ENCODE measurements at places on chromosomes 5 and 9.

GRCh38 chr9:136505406-136506403, 22.9 kb upstream of the SEC16A start:
- no peak for DNase-seq

GRCh38 chr5:94267350-94267899, 351.0 kb downstream of the KIAA0825 start:
- DNase-seq = no peak

DNA sequence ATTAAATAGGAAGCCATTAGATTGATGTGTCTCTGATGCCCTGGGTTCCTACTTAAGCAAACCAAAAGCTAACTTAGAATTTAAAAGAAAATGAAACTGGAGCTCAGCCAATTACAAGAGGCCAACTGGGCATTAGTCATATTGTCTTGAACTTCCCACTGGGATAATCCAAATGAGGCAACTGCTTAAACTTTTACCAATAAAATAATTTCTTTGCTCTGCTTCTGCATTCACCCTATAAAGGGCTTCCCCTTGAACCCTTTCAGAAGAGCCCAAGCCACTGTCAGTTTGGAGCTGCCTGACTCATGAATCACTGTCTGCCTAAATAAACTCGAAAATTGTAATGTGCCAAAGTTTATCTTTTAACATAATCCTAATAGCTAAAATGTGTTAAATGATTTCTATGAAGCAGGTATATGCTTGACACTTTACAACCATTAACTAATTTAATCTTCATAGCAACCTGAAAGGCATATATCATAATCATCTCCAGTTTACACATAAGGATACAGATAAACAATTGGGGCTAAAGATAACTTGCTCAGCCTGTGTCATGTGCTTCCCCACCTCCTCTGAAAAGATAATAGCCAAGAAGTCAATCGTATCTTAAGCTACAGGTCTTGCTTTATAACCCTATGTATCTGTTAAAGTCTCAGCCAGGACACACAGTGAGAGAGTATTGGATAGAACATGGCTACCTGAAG, 11.5 kb downstream of the GPR150 start:
- no peak for DNase-seq

GRCh38 chr5:77181173-77181572, 29.3 kb upstream of the PDE8B start:
- DNase-seq = no peak

- no peak for DNase-seq
These were observed 76.6 kb upstream of the PRRC1 start for GRCh38 chr5:127440831-127441230.

- DNase-seq = no peak
These were observed 137.2 kb upstream of the GNA14 start for GRCh38 chr9:77785341-77785740.

- no peak for DNase-seq
These were observed 18.0 kb upstream of the DUSP1 start for GRCh38 chr5:172788771-172789686.

- no peak for DNase-seq
These were observed 5.2 kb downstream of the GM2A start for GRCh38 chr5:151258201-151258611.

DNA sequence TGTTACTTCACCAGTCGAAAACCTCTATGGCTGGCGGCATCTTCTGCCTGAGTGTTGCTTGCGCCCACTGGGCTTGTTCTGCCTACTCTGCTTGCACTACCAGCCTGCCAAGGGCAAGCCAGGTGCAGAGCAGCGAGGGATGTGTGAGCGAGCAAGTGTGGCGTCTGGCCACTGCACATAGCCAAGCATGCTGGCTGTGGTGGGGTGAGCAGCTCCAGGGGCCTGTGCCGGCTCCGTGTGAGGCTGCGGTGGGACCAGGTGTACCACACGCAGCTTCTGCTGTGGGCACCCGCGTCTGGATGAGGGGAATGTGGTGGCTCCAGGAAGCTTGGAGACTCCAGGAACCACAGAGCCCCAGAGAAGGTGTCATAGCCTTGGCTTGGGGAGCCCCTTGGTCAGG, 51.4 kb downstream of the GTF3C4 start:
- no peak for DNase-seq

- no peak for DNase-seq
These were observed 31.7 kb downstream of the MTX3 start for GRCh38 chr5:79959407-79959806.

DNA sequence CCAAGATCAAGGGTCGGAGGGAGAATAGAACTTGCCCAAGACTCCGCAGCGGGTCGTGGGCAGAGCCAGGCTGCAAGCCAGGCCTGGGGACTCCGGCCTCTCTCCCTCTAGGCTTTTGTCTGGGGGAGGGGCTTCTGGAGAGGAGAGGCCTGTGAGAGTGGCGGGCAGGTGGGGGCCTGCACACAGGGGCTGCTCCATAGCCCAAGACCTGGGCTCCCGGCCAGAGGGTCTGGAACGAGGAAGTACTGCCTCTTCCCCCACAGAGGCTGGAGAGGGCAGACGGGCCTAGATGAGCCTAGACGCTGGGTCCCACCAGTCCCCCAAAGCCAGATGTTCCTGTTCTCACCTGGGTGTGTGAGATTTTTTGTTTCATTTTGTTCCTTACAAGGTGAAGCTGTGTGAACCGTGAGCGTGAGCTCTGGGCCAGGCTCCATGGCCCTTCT, 5.2 kb upstream of the ST6GALNAC6 start:
- no peak for DNase-seq

GRCh38 chr5:78534905-78535200, 113.7 kb downstream of the LHFPL2 start:
- no peak for DNase-seq

GRCh38 chr5:139684350-139684880, 36.3 kb downstream of the CXXC5 start:
- no peak for DNase-seq

GRCh38 chr5:77491783-77492652, at the start of gene WDR41:
TSS of gene WDR41 (minus strand) at chr5:77492316. CDS start at chr5:77492220, 96 bp downstream.
- DNase-seq = peak; percentile 94

- DNase-seq = no peak
These were observed 295.7 kb downstream of the ARHGEF28 start for GRCh38 chr5:73921741-73922140.

GRCh38 chr5:176762489-176762888, 47.9 kb upstream of the UNC5A start:
- DNase-seq = peak; percentile 27

Measured in RPMI8226 (cell line).